ENCODE measurements at places on chromosomes 3 and 15. TPM values are rescaled to one million over a fixed set of nuclear protein-coding genes. Genes with fewer than 3 reads are reported as not detected.

SEMA6D gene
- total RNA-seq, result 2.9 TPM

PLCB2 gene
- not detected for total RNA-seq

CNTN6 gene
- not detected for total RNA-seq

LEKR1 gene
- total RNA-seq, result 0.58 TPM
